ENCODE measurements at places on chromosomes 4 and X.

DNA sequence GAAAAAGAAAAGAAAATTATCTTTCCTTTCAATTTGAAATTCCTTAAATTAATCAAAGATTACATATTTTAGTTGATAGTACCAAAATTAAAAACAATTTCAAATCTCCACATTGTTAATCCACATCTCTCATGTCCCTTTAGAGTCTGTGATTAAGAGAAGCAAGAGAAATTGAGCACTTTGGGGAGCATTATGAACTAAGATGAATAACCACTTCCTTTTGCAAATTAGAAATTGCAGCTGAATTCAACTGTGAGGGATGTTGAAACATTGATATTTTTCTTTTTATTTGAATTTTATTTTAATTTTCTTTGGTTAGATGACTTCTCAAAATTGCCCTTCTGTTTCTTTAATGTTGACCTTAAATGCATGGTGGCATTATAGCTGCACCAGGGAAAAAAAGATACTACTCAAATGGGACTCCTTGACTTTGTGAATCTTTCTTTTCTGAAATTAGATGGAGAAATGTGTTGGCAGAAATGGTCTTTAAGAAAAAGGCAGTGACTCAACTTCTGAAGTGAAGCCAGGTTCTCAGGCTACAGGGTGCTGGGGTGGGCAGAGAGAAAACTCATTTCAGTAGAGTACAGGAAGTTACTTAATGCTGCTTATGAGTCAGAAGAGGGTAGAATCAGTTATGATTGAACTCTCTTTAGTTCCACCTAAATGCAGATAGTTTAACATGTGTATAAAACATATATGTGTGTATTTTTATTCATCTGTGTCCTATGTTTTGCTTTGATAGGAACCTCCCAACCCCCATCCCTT lies 92.0 kb upstream of the TNIP3 start:
- DNase-seq: no peak

- no peak for DNase-seq
Measured at GRCh38 chr4:151658959-151659600, 101.7 kb downstream of the GATB start.

- no peak for DNase-seq
Measured at GRCh38 chrX:69503228-69503781, 821 bp upstream of the NALF2 start.

DNA sequence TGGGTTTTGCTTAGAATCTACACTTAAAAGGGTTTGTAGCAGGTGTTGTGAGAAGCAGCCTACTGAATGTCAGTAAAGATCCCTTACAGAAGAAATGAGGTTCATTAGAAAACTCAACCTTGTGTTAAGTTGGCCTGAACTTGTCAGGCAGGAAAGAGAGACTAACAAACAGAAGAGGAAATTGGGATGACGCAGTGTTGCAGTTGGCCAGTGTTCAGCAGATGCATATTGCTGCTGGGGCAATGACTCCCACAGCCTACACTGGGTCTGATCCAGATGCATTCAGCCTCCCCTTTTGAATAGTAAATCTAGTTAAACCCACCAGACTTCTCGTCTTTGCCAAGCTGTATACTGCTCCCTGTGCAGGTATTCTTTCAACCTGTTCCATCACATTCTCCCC lies 409.4 kb downstream of the UBE2NL start:
- DNase-seq: no peak

GRCh38 chrX:23736030-23736429 lies 7.0 kb downstream of the ACOT9 start:
- DNase-seq: no peak

- DNase-seq: no peak
Measured at GRCh38 chrX:11754958-11755645, 2.9 kb upstream of the MSL3 start.

- DNase-seq: peak; percentile 84
Measured at GRCh38 chr4:152045807-152046571, 285.2 kb upstream of the GATB start.

- DNase-seq: no peak
Measured at GRCh38 chr4:40065010-40065409, 8.4 kb downstream of the N4BP2 start.

DNA sequence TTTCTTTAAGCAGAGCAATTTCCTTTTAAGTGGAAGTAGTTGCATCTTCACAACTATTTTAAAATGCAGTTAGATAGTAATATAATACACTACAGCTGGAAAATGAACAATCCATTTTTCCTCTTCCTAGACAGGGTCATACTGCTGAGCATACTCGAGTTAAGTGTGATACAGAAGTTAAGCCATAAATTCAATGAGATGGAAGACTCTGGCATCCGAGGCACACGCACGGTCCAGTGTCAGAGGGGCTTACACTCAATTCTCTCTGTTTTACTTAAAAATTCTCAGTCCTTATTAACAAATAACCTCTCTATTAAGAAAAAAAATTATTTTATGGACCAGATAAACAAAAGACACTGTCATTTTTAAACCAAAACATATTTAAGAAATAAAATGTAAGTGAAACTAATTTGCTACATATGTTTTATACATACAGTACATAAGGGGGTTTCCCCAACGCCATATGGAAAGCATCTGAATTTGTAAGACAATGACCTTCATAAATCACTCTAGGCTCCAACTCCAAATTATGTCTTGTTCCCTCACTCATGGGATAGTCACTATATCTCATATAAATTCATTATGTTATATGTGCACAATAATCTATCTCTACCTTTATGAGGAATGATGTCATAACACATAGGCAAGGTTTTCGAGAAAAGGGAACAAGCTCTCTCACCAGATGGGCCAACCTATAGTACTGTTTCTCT lies 315.3 kb downstream of the PAPSS1 start:
- no peak for DNase-seq

DNA sequence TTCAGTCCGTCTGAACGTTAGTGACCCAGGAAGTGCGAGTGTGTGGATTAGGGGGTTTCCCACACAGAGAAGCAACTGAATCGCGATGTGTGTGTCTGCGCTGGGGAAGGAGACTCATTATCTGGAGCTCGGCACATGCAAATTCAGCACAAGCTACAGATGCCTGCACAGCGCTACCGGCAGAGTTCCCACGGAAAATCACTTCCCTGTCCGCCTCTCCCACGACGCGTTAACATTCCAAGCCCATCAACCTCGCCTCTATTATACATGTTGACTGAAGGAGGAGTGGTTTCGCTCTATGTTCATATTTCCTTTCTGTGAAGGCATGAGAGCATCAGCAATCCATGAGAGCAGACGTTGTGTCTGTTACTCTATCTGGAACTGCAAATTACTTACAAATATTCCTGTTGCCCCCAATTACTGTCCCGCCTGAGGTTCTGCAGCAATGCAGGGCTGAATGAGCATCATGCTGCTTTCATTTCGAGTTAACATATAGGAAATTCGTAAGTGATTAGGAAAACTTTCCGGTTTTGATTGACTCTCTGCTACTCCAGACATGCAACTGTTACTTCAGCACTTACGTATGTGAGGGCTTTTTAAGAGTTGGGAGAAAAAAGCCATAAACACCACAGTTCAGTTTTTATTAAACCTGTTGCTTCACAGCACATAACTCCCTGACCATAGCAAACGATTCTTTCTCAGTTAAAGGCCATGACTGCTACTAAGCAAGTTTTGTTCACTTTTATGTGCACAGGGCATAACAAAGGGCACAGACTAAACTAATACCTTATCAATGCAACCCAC lies 15.0 kb upstream of the MTNR1A start:
- DNase-seq: no peak

DNA sequence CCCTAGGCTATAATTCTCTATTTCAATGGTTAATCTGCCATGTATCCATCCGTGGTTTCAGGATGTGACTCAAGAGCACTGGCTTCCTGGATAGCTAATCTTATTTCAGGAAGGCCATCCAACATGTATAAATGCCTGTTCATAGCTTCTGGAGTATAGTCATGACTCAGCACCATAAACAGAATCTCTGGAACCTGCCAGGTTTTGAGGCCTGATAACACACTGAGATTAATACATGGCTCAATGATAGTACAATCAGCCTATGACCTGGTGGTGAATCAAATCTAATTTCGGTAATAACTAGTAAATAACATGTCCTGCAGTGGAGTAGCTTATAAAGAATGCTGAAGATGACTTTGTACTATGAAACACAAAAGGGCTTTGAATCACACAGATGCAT lies 5.7 kb upstream of the IL13RA2 start:
- no peak for DNase-seq

- no peak for DNase-seq
Measured at GRCh38 chrX:39491548-39492297, 606.0 kb downstream of the BCOR start.

- DNase-seq: no peak
Measured at GRCh38 chr4:77801260-77801608, 17.9 kb downstream of the CNOT6L start.

DNA sequence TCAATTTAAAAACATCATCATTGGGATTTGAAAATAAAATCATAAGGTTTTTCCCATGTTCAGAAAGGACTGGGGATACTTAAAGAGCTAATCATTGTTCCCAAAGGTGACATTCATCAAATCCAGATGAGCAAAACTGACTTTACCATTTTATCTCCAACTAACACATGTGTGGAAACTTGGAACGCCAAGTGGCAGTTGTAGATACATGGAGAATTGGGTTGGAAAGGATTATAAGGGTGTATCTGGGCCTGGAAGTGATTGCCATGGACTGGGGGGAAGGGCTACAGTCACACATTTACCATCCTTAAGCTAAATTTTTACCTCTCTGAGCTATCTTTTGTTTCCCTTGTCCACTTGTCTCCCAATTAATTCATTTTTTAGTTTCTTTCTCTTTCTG lies 203.4 kb downstream of the SLC39A8 start:
- no peak for DNase-seq

DNA sequence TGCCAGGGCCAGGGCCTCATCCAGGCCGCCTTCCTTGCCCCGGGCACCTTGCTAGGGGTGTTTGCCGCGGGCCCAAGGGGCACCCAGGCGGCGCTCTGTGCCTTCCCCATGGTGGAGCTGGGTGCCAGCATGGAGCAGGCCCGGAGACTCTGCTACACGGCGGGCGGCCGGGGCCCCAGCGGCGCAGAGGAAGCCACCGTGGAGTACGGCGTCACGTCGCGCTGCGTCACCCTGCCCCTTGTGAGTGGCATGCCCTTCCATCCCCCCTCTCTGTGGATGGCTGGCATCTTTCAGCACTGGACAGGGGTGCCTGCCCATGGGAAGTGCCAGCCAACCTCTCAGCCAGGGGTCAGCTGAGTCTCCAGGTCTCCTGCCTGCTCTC lies 3.6 kb downstream of the PLXNB3 start:
- no peak for DNase-seq

GRCh38 chr4:109444182-109444844 lies 10.7 kb downstream of the SEC24B start:
- DNase-seq: no peak

GRCh38 chrX:76148753-76149152 lies 24.1 kb upstream of the PBDC1 start:
- DNase-seq: no peak

GRCh38 chr4:183140911-183141320 lies 41.9 kb downstream of the WWC2 start:
- no peak for DNase-seq

DNA sequence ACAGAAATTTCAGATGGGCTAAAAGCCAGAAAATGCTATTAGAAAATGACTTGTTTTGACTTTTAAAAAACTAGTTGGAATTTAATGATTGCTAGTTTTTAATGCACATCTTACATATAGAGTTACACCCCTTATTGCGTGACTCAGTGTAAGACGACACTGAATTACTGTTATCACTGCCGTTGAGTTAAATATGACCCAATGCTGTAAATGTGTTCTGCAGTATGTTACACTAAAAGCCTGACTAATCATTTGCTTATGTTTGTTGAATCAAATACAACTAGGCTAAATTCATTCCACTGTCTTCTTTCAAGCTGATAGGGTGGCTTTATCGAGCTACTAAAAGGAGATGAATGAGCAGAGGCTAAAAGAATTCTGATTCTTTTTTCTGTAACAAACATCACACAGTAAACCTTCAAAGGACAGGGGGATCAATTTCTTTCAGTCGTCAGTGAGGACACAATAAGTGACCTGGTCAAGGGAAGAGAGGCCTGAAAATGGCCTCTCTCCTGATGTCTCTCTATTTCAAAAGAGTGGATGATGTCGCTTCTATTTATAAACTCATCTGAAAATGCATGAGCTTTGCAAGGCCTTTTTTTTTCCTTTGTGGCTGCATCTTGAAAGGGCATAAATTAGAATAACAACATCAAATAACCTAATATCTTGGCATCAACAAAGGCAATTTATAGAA lies 142.2 kb upstream of the KCNIP4 start:
- no peak for DNase-seq

GRCh38 chr4:30714408-30715031 lies 5.6 kb upstream of the PCDH7 start:
- no peak for DNase-seq

- no peak for DNase-seq
Measured at GRCh38 chr4:82638479-82638878, 76.7 kb upstream of the TMEM150C start.

DNA sequence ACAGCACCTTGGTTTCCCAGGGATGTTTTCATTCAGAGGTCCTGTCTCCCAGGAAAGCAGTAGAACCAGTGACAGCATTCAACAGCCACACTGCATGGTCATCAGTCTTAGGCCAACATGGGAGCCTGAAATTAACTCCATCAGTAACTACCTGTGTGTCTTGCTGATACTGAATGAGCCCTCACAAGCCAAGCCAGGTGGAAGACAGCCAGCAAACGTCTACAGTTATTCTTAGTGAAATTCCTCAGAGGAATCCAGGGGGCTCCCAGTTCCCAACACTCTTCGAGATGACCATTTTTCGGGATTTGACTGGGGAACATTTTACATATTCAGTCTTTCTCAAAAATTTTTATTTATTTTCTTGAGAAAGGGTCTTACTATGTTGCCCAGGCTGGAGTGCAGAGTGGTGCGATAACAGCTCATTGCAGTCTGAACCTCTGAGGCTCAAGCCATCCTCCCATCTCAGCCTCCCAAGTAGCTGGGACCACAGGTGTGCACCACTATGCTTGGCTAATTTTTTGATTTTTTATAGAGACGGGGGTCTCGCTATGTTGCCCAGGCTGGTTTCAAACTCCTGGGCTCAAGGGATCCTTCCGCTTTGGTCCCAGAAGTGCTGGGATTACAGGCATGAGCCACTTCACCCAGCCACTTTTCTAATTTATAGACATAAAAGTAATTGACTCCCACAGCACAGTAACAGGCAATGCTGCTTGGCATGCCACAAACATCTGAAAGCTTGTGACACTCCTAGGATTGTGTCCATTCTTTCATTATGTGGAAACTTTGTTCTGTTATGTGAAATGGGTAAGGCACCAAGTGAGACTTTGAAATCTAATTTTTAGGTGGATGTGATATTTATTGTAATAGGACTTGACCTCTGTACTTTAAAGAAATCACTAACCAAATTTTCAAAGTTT lies 116.9 kb downstream of the SOWAHB start:
- no peak for DNase-seq

DNA sequence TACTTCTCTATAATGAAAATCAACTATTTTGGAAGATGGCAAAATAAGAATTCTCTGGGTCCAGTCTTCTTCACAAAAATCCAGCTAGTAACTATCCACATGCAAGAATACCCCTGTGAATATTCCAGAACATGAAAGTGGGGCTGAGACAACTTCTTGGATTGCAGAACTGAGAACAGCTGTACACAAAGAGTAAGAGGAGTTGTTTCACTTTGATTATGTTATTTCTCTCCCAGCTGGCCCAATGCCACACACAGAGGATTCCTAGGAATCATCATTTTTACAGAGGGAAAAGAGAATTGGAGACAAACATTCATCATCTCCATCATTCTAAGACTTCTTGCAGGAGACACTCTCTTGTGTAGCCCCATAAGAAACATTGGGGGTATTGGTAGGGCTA lies 782.2 kb upstream of the LCORL start:
- no peak for DNase-seq
